CMK (cell line): ENCODE measurements at places on chromosomes 6 and 20.
A peak's percentile ranks its signal among the peaks of the same experiment; 100 is the strongest.

DNA sequence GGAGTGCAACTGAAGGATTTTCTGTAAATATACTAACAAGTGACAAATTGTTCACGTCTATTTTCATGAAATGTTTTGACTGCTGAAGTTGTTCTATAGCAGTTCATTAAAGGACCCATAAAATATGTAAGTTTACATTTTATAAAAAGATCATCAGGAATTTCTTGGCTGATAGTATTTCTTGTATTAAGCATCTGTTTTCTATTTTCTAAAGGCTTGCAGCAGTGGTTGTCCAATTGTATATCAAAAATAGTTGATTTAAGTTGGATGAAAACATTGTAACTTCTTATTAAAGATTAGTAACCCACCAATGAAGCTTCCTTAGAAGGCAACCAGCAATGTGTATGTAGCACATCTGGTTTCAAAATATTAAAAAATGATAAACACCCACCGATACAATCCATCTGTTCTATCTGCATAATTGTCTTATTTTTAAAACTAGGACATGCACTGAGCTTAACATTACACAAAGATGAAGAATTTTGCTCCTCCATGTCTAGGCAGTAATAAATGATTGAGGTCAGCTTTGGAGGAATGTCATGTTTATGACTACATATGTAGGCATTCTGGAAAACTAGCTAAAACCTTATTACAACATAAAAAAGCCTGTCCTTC, 301.3 kb upstream of the TCF21 start:
- DNase-seq, result no peak

DNA sequence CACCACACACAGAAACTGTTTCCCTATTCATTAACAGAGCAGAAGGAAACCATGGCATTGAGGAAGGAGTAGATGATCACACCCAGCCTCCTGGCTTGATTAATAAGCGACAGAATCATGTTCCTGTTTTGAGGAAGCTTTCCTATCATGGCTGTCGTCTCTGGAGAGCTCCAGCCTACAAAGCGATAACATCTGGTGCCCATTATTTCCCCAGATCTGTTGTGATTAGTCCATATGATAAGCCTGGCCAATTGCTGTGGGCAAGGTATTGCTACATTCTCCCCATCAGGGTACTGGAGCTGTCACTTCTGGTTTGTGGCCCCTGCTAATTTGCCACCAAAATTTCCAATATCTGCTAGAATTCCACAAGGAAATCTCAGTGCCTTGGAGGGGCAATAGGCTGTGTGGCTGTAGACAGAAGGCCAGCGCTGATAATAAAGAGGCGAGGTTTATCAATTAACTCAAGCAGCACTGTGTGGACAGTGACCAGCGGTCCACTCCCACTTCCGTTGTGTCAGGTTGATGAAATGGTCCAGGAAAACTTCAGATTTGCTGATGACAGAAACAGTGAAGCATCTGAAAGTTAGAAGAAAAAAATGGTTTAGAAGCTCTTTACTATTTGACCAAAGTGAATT, 66.4 kb downstream of the OLIG3 start:
- DNase-seq, result peak; percentile 15

GRCh38 chr6:140105857-140106256, 731.4 kb upstream of the CITED2 start:
- DNase-seq, result no peak

GRCh38 chr6:90369024-90369519, 72.4 kb upstream of the BACH2 start:
- no peak for DNase-seq

- DNase-seq, result no peak
Observed at GRCh38 chr6:142802124-142802523, 142.9 kb downstream of the HIVEP2 start.
